ENCODE measurements at places on chromosomes 3 and 15.

- no peak for DNase-seq
These were observed 173.4 kb upstream of the TP63 start for GRCh38 chr3:189457631-189458412.

DNA sequence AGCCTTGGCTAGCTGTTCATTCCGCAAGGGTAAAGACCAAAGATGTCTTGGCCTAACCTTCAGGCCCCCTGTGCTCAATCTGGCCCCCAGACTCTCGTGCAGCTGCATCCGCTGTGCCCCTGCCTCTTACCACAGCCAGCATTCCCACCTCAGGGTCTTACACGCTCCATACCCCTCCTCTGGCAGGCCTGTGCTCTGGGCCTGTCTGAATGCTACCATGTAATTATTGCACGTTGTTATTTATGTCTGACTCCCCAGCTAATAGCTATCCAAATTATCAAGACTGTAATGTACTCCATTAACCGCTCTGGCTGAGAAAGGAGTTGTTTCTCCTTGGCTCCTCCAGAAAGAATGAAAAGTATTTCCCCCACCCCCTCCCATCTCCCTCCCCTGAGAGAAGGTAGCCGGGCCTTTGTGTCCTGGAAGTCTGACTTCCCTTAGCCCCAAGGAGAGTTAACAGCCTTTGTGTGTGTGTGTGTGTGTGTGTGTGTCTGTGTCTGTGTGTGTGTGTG, 54.5 kb upstream of the UBE2E1 start:
- no peak for DNase-seq

GRCh38 chr3:23325466-23326065, 122.4 kb downstream of the UBE2E2 start:
- DNase-seq: no peak

DNA sequence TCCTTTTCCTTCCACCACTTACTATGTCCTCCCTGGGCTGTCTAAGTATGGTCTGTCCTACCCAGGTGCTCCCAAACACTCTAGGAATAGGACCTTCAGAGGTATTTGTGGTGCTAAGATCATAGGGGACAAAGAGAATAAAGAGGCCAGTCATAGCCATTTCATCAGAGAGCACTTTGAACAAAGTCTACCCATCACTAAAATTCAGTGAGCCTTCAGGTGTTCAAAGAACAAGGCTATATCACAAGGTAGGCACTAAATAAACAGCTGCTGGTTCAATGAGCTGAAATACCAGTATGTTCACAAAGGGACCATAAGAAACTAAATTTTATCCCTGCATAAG, 38.8 kb downstream of the NBEAL2 start:
- DNase-seq: no peak
